C1 segment of cervical spinal cord (tissue), 14 donors: ENCODE measurements at places on chromosomes 12 and 14.

DNA sequence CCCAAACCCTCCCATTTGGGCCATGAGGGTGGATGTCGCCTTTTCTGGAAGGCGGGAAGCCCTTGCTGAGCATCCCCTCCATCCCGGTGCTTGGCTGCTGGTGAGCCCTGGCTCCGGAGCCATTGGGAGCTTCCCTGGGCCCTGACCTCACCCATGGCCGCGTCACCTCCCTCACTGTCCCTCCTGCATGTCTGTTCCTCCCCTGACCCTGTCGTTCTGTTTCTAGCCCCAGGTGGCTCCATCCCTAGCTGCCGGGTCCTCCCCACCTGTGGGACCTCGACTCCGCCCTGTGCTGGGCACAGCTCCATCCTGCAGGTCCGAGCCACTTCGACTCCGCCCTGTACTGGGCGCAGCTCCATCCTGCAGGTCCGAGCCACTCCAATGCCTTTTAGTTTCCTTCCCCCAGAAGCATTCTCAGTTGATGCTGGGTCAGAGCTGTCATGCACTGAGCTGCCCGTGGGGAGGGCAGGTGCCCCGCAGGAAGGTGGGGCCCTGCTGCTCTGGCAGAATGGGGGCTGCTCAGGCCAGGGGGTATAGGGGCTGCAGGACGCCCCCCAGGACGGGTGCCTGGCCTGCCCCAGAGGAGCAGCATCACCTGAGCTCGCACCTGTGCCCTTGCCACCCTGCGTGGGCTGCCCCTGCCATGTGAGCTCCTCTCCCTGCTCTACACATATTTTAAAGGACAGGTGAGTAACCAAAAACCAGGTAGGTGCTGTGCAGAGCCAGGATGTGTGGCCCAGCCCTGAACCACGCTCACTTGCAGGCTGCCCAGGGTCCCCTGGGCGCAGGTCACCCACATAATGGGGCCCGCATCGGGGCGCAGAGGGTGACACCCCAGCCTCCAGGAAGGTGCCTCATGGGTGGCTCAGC, 19.0 kb downstream of the NOC4L start:
- DNase-seq: no peak

GRCh38 chr14:95855606-95856005, 21.0 kb upstream of the TUNAR start:
- no peak for DNase-seq

- DNase-seq: no peak
Measured at GRCh38 chr14:103905842-103906456, 22.3 kb upstream of the TDRD9 start.

DNA sequence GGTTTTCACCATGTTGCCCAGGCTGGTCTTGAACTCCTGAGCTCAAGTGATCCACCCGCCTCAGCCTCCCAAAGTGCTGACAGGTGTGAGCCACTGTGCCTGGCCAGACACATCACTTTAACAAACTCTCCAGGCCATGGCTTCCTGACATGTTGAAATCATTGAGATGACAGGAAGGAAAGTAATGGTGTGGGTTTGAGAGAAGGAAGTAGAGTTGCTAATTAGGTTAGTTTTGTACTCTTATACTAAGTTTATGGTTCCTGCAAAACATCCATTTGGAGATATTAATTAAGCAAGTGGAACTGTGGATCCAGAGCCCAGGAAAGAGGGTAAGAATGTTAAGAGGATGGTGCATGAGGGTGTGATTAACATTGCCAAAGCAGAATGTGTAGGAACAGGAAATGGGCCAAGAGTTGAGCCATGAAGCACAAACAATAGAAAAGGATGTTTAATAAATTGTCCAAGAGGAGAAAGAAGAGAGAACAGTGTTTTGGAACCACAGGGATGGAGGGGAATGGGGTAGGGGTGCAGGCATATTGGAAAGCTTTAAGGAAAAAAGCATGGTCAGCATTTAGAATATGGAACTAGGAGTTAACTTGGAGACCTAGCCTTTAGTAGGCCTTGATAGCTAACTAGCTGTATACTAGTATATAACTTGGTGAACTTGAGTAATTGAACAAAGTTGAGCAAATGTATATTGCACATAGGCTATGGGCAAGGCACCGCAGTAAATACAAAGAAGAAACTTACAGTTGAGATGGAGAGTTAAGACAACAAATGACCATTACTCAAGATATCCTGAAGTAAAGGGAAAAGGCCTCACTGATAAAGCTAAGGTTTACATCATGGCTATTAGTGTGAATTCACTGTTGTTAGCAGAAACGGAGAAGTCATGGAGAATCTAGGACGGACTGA, 91.3 kb upstream of the DNM1L start:
- DNase-seq: no peak

- DNase-seq: no peak
Measured at GRCh38 chr12:85951823-85952222, 77.7 kb downstream of the NTS start.
